Upper lobe of left lung (tissue), 6 donors: ENCODE measurements at places on chromosomes 3 and 15. TPM values are rescaled to one million over a fixed set of nuclear protein-coding genes. Genes with fewer than 3 reads are reported as not detected.
A peak's percentile ranks its signal among the peaks of the same experiment; 100 is the strongest.

The SMARCC1 gene
- total RNA-seq, result 33.1 TPM

The PLCD1 gene
- total RNA-seq, result 20.8 TPM

The HCLS1 gene
- 234 TPM for total RNA-seq

The PSTPIP1 gene
- 18.4 TPM for total RNA-seq

The DLEC1 gene
- total RNA-seq, result 2.3 TPM

The MAGEL2 gene
- 0.24 TPM for total RNA-seq

The ADGRG7 gene
- not detected for total RNA-seq

DNA sequence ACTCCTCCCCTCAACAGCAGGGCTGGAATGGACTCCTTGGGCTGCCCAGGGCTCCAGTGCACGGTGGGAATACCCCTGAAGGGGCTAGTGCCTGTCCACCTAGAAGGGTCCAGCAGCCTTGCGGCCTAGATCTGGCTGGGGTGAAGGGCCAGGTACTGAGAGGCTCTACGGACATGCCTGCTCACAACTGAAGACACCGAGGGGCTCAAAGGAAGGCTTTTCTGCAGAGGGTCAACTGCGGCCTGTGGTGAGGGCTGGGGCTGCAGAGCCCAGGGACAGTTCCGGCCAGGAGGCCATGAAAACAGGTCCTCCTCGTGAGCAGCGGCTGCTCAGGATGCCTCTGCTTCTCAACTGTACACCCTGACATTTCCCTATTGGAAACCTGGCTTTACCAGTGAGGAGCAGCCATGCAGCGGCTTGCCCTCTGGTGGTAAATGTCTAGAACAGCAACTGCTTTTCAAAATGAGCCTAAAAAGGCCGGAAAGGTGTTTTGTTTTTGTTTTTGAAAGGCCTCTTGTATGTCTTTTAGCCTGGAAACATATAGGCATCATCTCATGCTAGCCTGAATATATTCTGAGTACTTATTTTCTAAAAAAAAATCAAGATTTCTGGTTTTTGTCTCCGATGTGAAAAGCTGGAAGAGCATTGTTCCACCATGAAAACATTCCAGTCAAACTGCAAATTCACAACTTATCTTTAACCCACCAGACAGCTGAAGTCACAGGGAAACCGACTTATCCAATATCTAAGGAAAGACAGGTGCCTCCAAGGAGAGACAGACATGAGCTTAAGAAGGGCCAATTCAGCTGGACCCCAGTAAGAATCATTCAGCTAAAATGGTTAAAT lies 163.4 kb downstream of the KLF13 start:
- no peaks in the 10 kb centered on the region for H3K27me3 ChIP-seq
- H3K4me3 ChIP-seq, result no peak overlapping the region
- no peak for DNase-seq
- H3K36me3 ChIP-seq, result no peaks in the 10 kb centered on the region
- H3K27ac ChIP-seq, result no peak overlapping the region

- H3K36me3 ChIP-seq, result no peaks in the 10 kb centered on the region
- no peak for DNase-seq
- no peak overlapping the region for H3K4me3 ChIP-seq
- no peak overlapping the region for H3K27ac ChIP-seq
- H3K4me1 ChIP-seq, result peaks cover 15% of the 10 kb centered on the region
Measured at GRCh38 chr3:73024836-73025235, 28.2 kb downstream of the PPP4R2 start.

- H3K4me3 ChIP-seq, result peak overlapping the region; percentile 64
- H3K36me3 ChIP-seq, result no peaks in the 10 kb centered on the region
- no peak for DNase-seq
Measured at GRCh38 chr3:69738315-69738714, 949 bp upstream of the MITF start.

DNA sequence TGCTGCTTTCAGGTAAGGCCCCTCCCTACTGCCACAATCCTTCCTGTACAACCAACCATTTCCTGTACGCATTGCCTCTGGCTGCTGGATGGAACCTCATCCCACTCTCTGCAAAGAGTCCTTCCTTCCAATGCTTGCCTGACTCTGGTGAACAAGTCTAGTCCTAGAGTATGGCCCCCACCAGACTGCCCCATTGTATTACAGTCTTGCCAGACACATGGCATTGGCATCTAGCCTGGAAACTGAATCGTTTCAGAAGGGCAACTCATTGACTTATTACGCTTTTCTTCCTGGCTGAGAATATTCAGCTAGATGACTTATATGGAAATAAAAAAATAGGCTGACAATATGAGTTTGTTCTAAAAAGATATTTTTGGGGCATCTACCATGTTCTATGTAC lies 170.3 kb downstream of the SUCLG2 start:
- H3K4me1 ChIP-seq, result no peaks in the 10 kb centered on the region
- no peak overlapping the region for H3K4me3 ChIP-seq
- no peaks in the 10 kb centered on the region for H3K27me3 ChIP-seq
- DNase-seq, result no peak
- no peak overlapping the region for H3K27ac ChIP-seq

DNA sequence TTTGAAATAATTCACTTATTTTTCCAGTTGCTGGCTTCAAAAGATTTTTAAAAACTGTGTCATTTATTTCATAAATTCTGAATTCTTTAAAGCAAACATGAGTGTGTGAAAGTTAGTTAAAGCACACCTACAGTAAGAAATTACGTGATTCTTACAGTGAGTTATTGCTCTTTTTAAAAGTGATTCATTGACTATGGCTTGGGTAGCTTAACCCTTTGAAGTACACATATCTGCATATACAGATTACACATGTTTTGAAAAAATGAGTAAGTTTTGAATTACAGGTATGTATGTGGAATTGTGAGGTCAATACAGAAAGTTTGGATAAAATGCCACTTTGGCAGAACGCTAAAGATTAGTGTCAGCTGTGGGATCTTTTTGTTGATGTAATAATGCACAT lies 64.5 kb upstream of the MBNL1 start:
- no peak for DNase-seq
- peak overlapping the region; percentile 19 for H3K4me3 ChIP-seq
- H3K36me3 ChIP-seq, result no peaks in the 10 kb centered on the region
- no peaks in the 10 kb centered on the region for H3K27me3 ChIP-seq
- peaks cover 34% of the 10 kb centered on the region for H3K4me1 ChIP-seq

DNA sequence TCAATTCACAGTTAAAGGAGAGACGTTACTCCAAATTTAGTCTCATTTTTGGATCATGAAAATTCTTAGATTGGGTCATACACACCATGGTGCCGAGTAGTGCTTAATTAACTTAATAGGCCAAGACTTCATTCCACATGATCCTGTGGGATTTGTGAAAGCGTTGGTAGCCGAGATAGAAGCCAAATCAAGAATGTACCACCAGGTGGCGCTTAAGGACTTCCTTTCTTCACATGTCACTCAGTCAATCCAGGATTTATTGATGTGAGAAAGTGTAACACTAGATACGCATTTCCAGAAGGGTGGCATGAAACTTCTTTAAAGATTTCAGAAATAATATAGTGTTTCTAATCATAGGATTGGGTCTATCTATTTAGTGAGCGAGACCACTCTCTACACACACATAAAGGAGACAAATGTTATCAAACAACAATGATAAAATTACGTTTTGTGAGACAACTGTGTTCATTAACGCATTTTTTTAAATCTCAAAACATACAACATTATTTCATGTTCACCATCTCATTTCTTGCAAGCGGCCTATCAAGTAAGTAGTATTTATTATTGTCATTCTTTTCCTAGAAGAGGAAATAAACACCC lies 436.1 kb downstream of the CHL1 start:
- no peaks in the 10 kb centered on the region for H3K36me3 ChIP-seq
- H3K27me3 ChIP-seq, result no peaks in the 10 kb centered on the region
- no peak overlapping the region for H3K27ac ChIP-seq
- H3K4me1 ChIP-seq, result no peaks in the 10 kb centered on the region

GRCh38 chr3:85255949-85256348 lies 297.2 kb downstream of the CADM2 start:
- no peak for DNase-seq
- H3K4me1 ChIP-seq, result no peaks in the 10 kb centered on the region
- H3K4me3 ChIP-seq, result no peak overlapping the region
- H3K27ac ChIP-seq, result no peak overlapping the region

DNA sequence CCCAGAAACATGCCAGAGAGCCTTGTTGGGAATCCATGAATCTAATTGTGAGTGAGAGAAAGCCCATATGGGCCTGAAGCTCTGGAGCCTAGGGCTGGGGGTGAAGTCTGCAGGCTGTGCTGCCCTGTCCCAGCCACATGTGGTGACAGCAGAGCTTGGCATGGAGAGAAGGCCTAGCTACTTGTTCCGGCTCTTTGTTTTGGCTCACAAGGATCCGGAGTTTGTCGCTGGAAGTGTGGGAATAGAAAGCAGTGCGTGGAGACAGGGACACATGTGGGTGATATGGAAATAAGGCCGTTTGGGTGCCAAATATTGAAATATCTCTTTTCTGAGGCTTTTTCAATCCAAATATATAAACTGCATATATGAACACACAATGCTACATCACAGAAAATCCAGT lies 78.2 kb downstream of the CLSTN2 start:
- H3K27ac ChIP-seq, result no peak overlapping the region
- no peaks in the 10 kb centered on the region for H3K36me3 ChIP-seq
- H3K27me3 ChIP-seq, result no peaks in the 10 kb centered on the region
- no peak for DNase-seq

DNA sequence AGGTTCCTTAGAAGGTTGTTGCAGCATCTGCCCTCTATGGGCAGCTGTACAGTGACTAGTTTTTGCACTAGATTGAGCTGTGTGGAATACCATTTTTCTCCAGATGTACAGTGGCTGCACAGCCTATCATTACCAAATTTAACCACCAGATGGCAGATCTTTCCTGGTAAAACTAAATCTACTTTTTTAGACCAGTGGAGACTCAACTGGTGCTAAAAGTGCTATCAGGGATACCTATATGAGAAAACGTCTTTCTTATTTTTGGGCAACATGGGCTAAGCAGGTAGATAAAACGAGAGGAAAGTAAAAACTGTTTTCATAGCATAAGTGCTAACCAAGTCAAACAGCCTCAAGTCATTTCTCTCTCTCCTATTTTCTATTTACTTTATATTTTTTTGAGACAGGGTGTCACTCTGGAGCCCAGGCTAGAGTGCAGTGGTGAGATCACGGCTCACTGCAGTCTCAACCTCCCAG lies 21.2 kb downstream of the IGSF10 start:
- H3K27me3 ChIP-seq, result no peaks in the 10 kb centered on the region
- DNase-seq, result no peak
- no peaks in the 10 kb centered on the region for H3K4me1 ChIP-seq
- no peak overlapping the region for H3K4me3 ChIP-seq
- H3K27ac ChIP-seq, result no peak overlapping the region

DNA sequence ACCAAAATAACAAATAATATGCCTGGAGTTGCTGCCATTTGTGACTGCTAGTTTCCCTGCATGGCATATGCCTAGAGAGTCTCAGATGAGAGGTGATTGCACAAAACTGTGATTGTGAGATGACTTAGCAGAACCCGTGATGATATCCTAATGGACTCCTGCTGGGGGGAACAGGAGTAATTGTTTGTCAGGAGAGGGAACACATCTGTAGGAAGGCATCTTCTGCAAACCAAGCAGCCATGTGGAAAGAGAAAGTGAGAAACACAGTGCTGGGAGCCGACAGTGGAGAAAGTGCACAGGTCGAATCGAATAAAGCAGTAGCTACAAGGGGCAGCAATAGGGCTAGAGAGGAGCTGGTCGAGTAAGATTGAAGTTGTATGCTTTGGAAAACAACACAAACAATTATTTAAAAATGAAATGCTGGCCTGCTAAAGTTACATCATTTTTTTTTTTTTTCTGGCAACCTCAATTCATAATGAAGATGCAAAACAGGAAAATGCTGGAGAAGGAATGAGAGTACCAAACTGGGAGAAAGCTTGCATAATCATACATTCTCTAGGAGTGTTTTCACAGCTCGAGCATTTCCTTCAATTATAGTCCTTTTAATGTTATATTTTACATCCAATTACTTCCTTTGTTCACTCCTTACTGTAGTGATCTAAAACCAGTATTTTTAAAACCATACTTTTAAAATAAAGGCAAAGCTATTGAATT lies 494.2 kb upstream of the AGTR1 start:
- H3K4me3 ChIP-seq, result no peak overlapping the region
- no peaks in the 10 kb centered on the region for H3K27me3 ChIP-seq
- DNase-seq, result no peak
- no peak overlapping the region for H3K27ac ChIP-seq
- H3K4me1 ChIP-seq, result no peaks in the 10 kb centered on the region
- no peaks in the 10 kb centered on the region for H3K36me3 ChIP-seq

DNA sequence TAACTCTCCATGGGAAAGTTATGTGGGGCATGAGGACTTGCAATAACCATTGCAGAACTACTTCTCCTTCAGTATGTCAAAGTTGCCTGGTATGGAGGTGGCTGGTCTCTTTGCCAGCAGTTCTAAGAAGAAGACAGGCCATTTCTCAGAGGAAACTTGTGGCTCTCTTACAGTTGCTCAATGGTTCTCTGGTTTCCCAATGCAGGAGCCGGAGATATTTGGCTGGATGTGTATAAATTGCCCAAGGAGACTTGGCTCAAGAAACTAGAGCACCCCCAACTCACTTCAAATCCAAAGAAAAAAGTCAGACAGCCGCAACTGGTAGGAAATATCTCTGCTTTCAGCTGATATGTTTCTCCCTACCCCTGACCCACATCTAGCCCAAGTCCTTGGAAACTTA lies 24.2 kb downstream of the WDR93 start:
- peak; percentile 24 for DNase-seq
- H3K36me3 ChIP-seq, result no peaks in the 10 kb centered on the region
- H3K27ac ChIP-seq, result no peak overlapping the region
- no peaks in the 10 kb centered on the region for H3K27me3 ChIP-seq
- no peaks in the 10 kb centered on the region for H3K4me1 ChIP-seq

- no peaks in the 10 kb centered on the region for H3K27me3 ChIP-seq
- no peak overlapping the region for H3K4me3 ChIP-seq
- H3K27ac ChIP-seq, result no peak overlapping the region
- H3K4me1 ChIP-seq, result no peaks in the 10 kb centered on the region
Measured at GRCh38 chr3:196186651-196187573, 24.3 kb downstream of the ZDHHC19 start.

- H3K27me3 ChIP-seq, result no peaks in the 10 kb centered on the region
- H3K4me1 ChIP-seq, result peaks cover 48% of the 10 kb centered on the region
- no peaks in the 10 kb centered on the region for H3K36me3 ChIP-seq
- H3K27ac ChIP-seq, result peak overlapping the region; percentile 99
- DNase-seq, result no peak
- H3K4me3 ChIP-seq, result peak overlapping the region; percentile 79
Measured at GRCh38 chr3:122679085-122679881, 1.4 kb upstream of the PARP14 start.

DNA sequence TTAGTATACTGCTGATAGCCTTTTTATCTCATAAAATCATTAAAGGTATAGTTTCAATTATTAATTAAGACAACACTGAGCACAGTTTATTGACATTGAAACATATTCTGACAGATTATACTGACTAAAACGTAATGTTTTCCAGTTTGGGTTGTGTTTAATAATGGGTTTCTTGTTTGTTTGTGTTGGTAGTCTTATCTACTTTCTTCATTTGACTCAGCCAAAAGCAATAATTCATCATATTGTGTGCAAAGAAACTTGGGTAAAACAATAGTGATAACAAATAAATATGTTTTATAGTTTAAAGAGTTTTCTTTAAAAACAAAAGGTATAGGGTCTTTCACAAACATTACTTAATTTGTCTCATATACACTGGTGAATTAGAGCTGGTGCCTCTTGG lies 629.2 kb upstream of the AGTR1 start:
- H3K4me1 ChIP-seq, result no peaks in the 10 kb centered on the region
- H3K27me3 ChIP-seq, result no peaks in the 10 kb centered on the region
- no peak for DNase-seq
- H3K27ac ChIP-seq, result no peak overlapping the region
